ENCODE measurements at places on chromosomes 1 and 21.
A peak's percentile ranks its signal among the peaks of the same experiment; 100 is the strongest.

GRCh38 chr1:27154469-27154990, 395 bp downstream of the SLC9A1 start:
- no peak for DNase-seq

DNA sequence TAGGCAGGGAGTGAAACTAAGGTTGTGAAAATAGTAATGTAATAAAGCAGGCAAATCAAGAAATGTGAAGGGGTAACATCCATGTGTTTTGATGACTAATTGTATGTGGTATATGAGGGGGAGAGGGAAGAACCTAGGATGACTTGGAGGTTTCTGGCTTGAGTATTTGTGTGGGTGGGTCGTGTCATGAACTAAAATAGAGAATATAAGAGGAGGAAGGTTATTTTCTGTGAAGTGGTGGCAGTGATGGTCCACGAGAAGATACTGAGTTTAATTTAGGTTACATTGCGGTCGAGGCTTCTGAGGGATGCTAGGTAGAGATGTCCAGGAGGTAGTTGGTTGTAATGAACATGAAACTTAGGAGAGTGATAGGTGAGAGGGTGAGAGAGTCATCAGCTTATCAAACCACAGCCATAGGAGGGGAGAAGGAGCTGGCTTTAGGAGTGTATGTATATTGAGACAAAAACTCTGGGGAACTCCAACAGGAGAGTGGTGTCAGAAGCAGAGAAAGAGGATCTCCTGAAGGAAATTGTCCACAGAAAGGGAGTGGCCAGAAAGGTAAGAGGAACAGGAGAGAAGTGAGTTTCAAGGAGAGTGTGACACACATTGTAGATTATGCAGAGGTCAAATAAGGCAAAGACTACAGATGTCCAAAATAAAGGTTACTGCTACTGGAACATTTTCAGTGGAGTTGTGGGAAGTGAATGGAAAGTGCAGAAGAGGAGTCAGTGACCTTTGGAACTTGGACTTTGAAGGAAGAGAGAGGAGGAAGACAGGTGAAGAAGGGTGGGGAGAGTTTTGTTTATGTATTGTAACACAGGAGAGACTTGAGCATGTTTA, 89.0 kb upstream of the MACF1 start:
- peak; percentile 76 for DNase-seq

- no peak for DNase-seq
Measured at GRCh38 chr1:157117527-157118057, 18.0 kb upstream of the ETV3L start.

DNA sequence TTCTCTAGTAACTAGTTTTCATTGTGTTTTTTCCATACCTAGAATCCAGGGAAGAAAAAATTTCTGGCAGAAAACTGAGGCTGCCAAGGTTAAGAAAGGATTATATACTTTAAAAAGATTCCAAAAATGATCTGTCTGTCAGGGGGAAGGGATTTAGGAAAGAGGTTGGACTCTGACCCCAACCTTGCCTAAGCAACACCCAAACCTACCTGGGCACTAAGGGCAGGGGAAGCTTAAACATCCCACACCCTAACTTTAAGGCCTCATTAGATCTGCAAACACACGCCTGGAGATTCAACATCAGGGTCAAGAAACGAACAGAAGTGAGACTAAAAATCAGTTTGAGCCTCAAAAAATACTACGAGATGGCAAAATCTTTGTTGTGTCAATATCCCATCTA, 19.4 kb downstream of the KDM5B start:
- no peak for DNase-seq

DNA sequence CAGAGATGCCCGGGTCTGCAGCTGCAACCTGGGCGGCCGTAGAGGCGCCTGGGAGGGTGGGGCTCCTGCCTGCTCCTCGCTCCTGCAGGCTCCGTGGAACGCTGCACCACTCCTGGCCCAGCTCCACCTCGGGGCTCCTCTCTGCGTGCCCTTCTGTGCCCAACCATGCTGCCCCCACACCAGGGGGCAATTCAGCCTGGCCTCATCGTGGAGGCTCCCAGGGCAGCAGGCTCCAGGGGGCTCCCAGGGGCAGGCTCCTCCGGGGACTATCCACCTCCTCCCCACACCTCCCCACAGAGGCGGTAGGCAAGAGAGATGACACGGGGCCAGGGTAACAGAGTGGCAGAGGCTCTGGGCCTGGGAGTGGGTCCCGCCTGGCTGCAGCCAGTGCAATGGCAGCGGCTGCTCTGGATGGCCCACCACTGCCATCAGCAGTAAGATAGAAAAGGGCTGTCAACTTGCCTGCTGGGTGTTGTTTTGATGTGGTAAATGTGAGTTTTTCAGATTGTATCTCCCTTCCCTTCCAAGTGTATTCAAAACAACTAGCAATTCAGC, 22.4 kb upstream of the LRRC8C start:
- DNase-seq, result no peak

DNA sequence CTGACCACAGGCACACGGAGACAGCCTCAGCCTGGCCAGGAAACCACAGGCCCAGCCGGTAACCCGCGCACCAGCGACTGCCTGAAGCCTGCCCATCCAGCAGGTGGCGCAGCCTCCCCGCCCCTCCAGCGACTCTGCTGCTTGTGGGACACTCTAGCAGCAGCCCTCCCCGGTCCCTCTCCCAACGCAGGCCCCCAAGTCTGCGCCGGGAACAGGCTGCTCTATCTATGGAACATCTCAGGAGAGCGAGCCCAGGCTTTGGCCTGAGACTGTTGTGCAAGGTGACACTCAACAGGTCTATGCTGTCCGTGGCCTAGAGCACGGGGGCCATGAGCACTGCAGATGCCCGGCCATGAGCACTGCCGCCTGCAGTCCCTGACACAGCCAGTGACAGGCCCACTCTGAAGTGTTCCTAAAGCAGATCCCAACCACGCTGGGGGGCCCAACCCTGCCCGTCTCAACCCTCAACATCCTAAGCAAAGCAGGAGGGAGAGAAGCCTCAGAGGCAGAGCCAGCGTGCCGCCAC, 28.4 kb downstream of the WDR4 start:
- peak; percentile 12 for DNase-seq

GRCh38 chr1:112935461-112936111, 20.4 kb downstream of the SLC16A1 start:
- DNase-seq, result peak; percentile 68

GRCh38 chr1:153536671-153537375, 1.0 kb upstream of the S100A6 start:
- DNase-seq, result no peak

DNA sequence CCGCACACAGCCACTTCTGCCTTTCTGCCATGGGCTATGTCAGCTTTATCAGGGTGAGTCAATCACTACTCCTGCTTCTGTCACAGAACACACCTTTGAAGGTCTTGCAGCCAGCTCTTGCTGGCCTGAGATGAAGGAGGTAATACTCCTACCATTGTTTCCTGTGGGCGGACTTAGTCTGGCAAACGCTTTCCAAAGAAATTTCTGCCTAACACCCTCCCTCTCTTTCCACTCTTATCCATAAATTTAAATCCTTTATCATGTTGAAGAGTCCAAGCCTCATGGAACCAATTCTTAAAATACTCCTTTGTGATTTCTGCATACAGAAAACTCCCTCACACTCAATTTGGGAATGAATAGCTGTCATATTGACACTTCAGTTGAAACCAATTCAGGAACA, 633.1 kb upstream of the CHRM3 start:
- no peak for DNase-seq
